CD4-positive, alpha-beta T cell treated with Interleukin-4 for 4 hours (primary cell): ENCODE measurements at places on chromosomes 3 and 15.
A peak's percentile ranks its signal among the peaks of the same experiment; 100 is the strongest.

DNA sequence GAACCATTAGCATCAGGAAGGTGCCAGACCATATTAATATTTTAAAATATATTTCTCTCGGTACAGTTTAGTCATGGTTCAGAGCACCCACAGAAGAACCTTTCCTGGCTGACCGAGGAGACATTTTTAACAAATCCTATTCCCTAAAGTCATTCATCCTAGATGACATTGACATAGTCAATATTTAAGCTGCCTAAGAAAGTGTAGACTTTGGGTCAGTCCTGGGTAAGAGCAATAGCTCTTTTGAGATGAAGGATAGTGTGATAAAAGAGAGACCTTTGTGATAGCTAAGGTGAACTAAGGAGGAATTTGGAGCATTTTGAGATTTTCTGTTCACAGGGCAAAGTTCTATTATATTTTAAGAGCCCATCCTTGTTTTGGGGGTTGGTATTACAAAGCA lies 47.5 kb downstream of the ZNF609 start:
- no peak for DNase-seq

DNA sequence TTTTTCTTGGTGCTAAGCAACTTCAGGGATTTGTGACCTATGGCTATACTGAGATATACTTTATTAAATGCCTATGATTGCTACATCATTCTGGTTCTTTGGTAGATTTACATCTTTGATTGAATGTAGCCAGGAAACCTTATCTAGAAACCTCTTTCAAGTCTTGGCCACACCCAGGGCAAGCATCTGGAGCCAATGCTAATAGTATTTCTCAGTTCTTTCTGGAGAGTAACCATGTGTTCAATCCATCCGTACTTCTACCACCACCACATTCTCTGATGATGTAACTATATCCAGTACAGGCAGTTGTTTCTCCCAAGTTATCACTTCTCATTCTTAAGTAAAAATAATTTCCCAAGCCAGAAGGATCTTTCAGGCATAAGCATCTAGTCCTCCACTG lies 69.0 kb downstream of the NME9 start:
- no peak for DNase-seq

DNA sequence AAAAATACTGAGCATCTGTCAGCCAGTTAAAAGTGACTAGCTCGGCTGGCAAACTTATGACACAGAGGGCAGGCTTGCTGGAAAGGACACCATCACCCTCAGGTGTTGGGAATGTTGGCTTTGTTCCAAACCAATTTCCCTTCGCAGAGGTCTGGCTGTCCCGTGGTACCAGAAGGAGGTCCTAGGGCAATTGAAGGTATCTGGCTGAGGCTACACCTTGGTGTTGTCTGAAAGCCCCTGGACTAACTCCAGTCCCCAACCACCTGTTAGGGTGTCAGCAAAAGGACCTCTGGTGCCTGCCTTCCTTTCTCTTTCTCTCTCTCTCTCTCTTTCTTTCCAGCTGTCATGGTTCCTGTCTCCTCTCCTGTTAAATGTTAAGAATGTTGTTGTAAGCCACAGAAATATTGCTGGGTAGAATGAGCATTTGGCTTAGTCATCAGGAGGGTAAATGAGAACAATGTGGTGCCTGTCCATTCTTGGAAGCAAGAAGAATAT lies 12.5 kb downstream of the PRR20G start:
- DNase-seq, result no peak

DNA sequence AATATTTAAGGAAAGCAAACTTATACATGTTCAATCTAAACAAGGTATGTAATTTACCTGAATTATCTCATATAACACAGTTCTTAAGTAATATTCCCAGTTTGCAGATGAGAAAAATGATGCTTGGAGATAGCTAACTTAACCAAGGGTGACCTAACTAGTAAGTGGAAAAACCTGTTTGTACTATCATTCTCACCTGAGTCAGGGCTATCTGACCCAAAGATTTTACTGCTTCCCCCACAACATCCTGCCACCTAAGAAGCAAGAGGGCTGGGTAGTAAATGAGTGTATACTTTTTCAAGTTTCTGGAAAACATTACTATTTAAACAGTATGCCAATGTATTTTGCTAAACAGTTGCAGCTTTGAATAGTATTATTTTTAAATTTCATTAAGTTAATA lies 10.6 kb downstream of the TP63 start:
- DNase-seq, result peak; percentile 3

- no peak for DNase-seq
Measured at GRCh38 chr3:155983834-155984474, 113.5 kb downstream of the GMPS start.

DNA sequence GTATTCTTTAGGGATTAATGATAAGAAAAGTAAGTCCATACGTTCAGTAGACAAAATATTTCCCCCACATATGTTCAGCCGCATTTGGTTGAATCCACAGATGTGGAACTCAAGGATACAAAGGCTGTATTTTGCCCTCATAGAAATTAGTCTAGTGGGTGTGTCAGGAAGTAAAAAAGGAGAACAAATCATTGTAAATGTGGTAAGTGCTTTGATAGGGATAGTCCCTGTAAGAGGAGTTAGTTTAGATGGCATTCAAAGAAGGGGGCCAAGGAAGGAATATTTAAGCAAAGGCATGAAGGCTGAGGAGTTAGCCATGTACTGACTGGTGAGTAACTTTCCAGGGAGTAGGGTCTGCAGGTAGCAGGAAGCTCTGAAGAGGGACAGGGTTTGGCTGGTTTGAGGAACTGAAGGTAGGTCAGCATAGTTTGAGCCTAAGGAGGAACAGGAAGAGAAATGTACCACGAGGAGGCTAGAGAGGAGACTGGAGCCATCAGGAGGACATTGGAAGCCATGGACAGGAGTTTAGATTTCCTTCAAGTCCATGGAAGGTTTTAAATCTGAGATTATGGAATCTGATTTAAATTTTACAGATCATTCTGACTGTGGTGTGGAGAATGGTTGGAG lies 98.8 kb downstream of the MME start:
- no peak for DNase-seq

DNA sequence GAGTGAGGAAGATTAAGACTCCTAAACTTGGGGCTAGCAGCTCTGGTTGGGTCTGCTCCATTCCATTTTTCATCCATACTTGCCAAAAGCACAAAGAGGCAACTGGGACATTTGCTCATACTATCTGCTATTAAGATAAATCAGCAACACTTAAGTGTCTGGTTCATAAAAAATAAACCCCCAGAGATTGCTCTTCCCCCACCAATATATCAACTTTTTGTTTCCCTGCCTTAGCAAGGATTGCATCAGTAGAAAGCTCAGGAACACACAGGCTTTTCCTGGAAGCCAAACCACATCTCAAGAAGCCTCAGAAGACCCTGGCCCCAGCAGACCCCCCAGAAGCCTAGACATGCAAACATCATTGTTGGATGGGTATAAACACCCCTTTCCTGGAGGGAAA lies 232.4 kb upstream of the WNT5A start:
- no peak for DNase-seq

- no peak for DNase-seq
Measured at GRCh38 chr15:84661001-84661400, 3.0 kb upstream of the NMB start.

- no peak for DNase-seq
Measured at GRCh38 chr15:42014406-42014805, 6.4 kb downstream of the PLA2G4E start.

- DNase-seq, result no peak
Measured at GRCh38 chr3:81218023-81218422, 543.4 kb downstream of the GBE1 start.

GRCh38 chr15:25971053-25971452 lies 107.9 kb upstream of the ATP10A start:
- DNase-seq, result no peak

DNA sequence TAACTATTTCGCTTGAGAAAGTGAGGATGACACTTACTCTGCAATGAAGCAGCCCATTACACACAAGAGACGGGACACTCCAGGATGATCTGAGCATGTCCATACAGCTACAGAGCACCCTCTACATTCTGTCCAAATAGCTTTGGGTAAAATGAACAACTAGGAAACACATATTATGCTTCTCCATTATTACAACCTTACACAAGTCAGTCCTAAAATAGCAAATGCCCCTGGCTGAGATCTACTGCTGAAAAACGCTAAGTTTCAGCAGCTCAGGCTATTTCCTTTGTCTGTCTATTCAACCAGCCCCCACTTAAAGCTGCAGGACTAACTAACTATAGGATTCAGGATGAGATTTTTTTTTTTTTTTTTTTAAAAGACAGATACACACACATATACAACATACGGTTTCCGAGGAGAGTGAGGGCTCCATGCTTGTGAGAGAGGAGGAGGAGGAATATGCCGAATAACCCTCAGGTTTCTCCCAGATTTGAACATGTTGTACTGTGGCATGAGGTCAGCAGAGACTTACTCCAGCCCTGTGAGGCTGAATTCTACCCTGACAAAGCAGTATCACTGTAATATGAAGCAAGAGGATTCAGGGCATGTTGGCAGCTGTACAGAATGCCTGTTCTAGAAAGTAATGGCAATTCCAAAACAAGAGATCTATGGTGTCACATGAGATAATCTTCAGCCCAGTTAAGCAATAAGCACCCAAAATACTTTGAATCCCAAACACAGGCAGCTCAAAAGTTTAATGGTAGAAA lies 117.3 kb upstream of the PLXND1 start:
- DNase-seq, result no peak

DNA sequence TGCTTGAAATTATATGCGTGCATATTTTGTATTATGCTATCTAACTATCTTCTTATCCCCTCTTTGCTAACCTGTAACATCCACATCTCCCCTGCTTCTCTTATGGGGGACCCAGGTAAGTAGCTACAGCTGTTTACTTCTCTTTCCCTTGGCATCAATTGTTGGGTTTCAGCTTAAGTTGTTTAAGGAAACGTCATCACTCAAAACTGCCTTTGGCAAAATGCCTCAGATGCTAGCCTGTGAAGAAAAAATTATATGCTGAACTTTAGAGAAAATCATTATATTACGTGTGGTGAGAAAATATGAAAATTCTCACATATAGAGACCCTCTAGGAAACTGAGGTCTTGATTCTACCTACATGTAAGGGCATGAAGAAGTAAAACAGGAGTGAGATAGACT lies 447.0 kb upstream of the NECTIN3 start:
- DNase-seq, result no peak

DNA sequence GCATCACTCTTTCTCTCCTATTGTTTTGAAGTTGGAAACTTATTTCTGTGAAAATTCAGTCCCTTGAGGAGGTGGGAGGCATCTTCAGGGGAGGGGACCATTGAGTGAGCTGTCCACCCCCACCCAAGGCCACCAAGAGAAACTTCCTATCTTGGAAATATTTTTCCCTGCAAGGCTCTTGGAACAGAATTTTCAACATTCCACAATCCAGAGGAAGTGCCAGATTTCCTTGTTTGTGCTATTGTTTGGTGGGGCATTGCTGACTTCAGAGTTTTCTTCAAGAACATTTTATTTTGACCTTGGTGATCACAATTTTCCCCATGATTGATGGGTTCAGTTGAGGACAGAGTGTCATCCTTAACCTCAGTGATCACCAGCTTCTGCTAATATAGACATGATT lies 12.0 kb downstream of the DNASE1L3 start:
- no peak for DNase-seq

- no peak for DNase-seq
Measured at GRCh38 chr15:86620157-86620556, 540.5 kb downstream of the AGBL1 start.

GRCh38 chr15:81160312-81161159 lies 26.5 kb downstream of the CFAP161 start:
- DNase-seq, result no peak

GRCh38 chr15:100704281-100705055 lies 102.1 kb downstream of the ASB7 start:
- no peak for DNase-seq

DNA sequence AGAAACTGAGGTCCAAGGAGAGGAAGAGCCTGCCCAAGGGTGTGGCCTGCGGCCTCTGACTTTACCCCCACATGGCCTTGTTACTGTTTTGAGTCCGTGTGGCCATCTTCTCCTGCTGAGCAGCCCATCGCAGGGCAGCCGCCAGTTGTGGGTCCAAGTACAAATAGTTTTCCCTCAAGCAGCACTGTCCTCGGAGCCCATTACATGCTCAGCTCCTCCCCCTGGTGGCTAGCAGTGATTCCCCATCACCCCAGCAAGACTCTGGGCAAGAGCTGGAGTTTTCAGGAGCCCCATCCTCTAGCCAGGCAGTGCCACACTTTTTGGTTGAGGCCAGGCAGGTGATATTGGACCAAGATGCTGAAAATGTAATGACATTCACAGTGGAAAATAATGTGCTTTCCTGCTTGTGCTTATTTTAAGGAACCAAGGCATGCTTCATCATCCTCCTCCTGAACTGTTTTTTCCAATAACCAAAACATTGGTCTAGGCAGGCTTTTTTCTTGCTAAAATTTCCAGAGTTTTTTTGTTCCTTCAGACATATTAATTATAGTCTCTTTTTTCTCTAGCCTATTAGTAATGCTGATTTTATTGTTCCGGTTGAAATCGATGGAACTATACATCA lies 23.2 kb upstream of the VILL start:
- peak; percentile 37 for DNase-seq

DNA sequence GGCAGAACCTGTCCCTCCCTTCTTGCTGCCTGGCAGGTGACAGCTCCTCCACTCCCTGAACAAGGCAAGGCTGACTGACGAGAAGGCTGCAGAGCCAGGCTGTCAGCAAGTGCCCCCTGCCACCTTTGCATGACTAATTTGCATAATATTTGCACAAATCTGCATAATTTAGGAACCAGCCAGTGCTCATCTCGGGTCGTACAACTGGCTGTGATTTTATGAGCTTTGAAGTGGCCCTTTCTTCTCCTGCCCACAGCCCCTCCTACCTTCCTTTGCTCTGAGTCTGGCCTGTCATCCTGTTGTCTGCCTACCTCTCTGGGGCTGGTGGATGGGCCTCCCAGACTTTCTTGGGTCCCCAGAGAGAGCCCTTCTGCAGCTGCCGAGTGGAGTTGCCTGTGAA lies 58.9 kb downstream of the LINGO1 start:
- DNase-seq, result no peak

DNA sequence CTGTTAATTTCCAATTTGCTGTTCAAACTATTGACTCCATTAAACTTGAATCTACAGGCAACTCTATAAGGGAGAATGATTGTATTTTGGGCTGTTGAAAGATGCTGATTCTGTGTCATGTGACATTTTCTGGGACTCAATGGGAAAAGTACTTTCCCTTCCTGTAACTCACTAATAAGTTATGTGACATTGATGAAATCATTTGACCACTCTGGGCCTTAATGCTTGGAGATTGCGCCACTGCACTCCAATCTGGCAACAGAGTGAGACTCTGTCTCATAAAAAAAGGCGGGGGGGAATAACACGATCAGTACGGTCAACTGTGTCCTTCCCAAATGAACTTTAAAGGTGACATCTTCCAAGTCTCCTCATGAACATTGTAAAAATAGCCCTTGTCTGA lies 215.2 kb upstream of the SGO1 start:
- DNase-seq, result no peak

GRCh38 chr15:98177966-98178592 lies 217.6 kb downstream of the ARRDC4 start:
- peak; percentile 19 for DNase-seq

GRCh38 chr15:75751116-75751875 lies 38.6 kb upstream of the CSPG4 start:
- no peak for DNase-seq

GRCh38 chr15:70912187-70912586 lies 19.6 kb downstream of the LRRC49 start:
- DNase-seq, result no peak
